ENCODE measurements at places on chromosomes 11 and 22. TPM values are rescaled to one million over a fixed set of nuclear protein-coding genes. Genes with fewer than 3 reads are reported as not detected.
A peak's percentile ranks its signal among the peaks of the same experiment; 100 is the strongest.

DNA sequence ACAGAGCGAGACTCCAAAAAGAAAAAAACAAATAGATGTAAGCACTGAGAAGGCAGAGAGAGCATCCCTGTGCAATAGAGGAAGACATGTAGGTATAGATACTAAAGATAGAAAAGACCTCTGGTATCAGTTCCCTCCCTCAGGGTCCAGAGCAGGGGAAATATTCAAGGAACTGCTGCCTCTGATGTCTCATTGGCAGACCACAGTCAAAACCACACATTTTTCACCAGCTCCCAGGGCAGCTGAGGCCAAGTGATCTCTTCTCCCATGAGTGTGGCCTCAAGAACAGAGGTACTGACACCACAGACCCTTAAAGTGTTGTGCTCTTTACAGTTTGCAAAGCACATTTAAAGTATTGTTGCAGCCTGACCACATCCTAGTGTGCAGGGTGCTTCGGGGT, 288.5 kb downstream of the NTM start:
- no peak for DNase-seq

DNA sequence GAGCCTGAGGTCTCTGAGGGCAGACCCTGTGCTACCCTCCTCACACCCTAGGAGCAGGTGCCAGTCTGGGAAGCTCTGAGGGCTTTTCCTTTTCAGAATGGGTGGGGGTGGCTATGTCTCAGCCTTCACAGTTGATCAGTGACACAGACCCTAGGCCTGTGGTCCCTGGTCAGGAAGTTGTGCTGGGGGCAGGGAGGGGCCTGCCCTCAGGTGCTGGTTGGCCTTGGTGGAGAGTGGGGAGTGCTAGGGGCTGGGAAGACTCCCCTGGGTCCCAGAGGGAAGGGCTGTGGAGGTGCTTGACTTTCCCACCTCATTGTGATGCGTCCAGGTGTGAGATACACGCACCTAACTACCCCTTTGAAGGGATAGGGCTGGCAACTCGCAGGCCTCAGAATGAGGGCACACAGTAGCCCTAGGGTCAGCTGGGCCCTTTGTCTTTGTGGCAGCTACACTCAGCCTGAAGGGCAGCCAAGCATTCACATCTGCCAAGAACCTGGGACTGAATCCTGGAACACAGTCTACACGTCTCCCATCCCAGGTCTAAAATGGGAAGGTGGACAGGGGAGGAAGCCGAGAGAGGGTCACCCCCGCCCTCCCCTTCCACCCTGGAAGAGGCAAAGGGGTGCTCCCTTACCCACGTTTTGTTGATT, 31.2 kb upstream of the ATXN10 start:
- DNase-seq = no peak

The SLC22A8 gene
- 0.22 TPM for polyA plus RNA-seq

The CD44 gene
- polyA plus RNA-seq = 590 TPM

GRCh38 chr11:1009991-1010390, 26.5 kb downstream of the MUC6 start:
- no peak for DNase-seq

The LARGE1 gene
- 30.4 TPM for polyA plus RNA-seq

- peak; percentile 51 for DNase-seq
These were observed 74.4 kb downstream of the SLC36A4 start for GRCh38 chr11:93123351-93123898.

DNA sequence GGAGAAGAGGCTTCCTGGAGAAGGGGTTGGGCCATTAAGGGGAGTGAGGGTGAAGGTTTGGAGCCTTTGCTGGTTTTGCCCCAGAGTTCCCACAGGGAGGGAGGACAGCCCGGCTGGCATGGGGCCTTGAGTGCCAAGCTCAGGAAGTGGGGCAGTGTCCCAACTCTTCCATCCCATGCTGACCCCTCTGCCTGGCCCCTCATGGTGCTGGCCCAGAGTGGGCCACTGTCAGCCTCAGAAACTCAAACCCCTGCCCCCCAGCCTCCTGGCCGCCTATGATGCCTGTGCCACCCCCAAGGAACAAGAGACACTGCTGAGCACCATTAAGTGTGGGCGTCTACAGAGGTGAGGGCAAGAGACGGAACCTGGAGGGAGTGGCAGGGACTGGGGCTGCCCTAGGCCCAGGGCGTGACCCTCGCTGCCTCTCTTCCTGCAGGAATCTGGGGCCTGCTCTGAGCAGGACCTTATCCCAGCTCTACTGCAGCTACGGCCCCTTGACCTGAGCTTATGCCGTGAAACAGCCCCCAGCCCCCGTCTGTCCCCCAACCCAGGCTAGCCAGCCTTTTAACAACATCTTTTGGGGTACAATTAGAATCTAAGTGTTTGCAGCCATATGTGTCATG, 5.4 kb downstream of the MUS81 start:
- DNase-seq = no peak

The RAG1 gene
- polyA plus RNA-seq = 1.6 TPM

- DNase-seq = no peak
These were observed 56.1 kb downstream of the HSD17B12 start for GRCh38 chr11:43736502-43737200.

The PRG2 gene
- polyA plus RNA-seq = 1.8 TPM

The RNF26 gene
- 30.1 TPM for polyA plus RNA-seq

The SMTNL1 gene
- polyA plus RNA-seq = 0.49 TPM

DNA sequence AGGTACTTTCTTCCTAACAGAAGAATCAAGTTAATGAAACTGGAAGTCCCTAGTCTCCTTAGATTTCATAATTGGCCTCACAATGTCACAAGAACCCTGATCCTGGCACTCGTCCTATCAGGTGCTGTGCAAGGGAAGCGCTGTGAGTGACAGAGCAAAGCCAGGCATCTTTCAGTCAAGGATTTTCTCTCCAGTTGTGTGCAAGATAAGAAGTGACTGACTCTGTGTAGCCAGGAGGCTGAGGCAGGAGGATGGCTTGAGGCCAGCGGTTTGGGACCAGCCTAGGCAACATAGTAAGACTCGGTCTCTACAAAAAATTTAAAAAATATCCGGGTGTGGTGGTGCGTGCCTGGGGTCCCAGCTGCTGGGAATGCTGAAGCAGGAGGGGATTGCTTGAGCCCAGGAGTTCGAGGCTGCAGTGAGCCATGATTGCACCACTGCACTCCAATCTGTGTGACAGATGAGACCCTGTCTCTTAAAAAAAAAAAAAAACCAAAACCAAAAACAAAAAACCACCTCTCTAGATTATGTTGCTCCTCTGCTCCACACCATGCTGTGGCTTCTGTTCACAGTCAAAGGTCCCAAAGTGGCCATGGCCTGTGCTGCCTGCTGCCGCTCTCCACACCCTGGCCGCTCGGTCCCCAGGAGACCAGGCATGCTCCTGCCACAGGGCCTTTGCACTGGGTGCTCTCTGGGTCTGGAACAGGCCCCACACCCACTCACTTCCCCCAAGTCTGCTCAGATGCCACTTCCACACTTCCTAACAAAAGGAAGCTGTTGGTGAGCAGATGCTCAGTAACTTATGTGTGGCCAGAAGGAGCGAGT, 54.2 kb upstream of the CLDN5 start:
- DNase-seq = no peak

DNA sequence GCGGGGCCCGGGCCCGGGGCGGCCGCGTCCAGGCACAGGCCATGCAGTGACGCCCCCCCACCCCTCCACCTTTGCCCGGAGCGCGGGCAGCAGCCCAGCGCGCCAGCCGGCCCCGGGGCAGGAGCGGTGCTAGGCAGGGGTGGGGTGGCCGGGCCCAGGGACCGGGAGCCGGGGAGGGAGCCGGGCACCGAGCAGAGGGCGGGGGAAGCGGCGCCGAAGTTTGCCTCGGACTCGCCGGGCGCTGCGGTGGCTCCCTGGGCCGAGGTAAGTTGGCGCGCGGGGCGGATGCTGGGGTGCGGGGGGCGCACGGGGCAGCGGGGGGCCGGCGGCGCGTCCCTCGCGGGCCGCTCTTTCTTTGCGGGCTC, 332 bp downstream of the TEAD1 start:
- DNase-seq = no peak

- peak; percentile 1 for DNase-seq
These were observed 620 bp upstream of the ANO5 start for GRCh38 chr11:22192289-22192641.

GRCh38 chr22:48320048-48320682, 1507.5 kb downstream of the BRD1 start:
- no peak for DNase-seq

DNA sequence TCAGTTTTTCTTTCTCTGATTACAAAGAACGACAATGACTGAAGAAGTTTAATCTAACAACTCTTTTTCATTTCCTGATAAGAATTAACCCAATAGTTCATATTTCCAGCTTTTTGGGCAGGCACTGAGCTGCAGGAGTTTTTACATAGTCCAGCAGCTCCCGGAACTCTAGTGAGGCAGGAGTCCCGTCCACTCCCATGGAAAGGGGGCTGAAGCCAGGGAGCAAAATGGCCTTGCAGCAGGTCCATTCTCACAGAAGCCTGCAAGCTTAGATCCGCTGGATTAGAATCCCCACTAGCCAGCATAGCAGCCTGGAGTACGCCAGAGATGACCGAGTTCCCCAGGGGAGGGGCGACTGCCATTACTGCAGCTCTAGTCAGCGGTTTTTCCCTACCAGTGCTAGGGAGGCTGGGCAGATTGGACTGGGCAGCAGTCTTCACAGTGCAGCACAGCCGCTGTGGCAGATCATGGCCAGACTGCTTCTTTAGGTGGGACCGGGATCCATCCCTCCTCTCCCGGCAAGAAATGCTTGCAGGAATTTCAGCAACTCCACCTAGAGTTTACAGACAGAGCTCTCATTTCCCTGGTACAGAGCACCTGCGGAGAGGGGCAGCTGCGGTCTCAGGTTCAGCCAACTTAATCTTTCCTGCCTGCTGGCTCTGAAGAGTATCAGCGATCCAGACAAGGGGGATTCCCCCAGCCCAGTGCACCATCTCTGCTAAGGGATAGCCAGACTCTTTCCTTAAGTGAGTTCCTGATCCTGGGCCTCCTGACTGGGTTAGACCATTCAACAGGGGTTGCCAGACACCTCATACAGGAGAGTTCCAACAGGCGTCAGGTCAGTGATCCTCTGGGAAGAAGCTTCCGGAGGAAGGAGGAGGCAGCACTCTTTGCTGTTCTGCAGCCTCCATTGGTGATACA, 742 bp upstream of the CASP4 start:
- no peak for DNase-seq
